ENCODE measurements at places on chromosomes 4 and X. TPM values are rescaled to one million over a fixed set of nuclear protein-coding genes. Genes with fewer than 3 reads are reported as not detected.

Gene COMMD8
- total RNA-seq: 33.5 TPM

Gene HSD17B11
- total RNA-seq: 39.5 TPM

Gene CFP
- 0.14 TPM for total RNA-seq

Gene ARAP2
- 2.1 TPM for total RNA-seq

Gene ARSJ
- 62.4 TPM for total RNA-seq

Gene OGT
- 180 TPM for total RNA-seq

Gene HUWE1
- 217 TPM for total RNA-seq

Gene CD38
- under 0.01 TPM for total RNA-seq

Gene TLR3
- total RNA-seq: 7.5 TPM

Gene KCNIP4
- not detected for total RNA-seq

Gene ART3
- total RNA-seq: not detected

Gene DDIT4L
- total RNA-seq: 17.0 TPM

Gene DIAPH2
- 58.4 TPM for total RNA-seq

Gene RHOXF2
- total RNA-seq: not detected

Gene MAGEB6
- total RNA-seq: not detected

Gene SMIM10L2A
- 0.53 TPM for total RNA-seq

Gene MAGEB2
- not detected for total RNA-seq

Gene FGF2
- 26.3 TPM for total RNA-seq

Gene LEF1
- total RNA-seq: not detected

Gene ESX1
- not detected for total RNA-seq

Data from thoracic aorta endothelial cell (primary cell).